Left forelimb (tissue), 1 donor: ENCODE measurements at places on chromosomes 1 and 21.

DNA sequence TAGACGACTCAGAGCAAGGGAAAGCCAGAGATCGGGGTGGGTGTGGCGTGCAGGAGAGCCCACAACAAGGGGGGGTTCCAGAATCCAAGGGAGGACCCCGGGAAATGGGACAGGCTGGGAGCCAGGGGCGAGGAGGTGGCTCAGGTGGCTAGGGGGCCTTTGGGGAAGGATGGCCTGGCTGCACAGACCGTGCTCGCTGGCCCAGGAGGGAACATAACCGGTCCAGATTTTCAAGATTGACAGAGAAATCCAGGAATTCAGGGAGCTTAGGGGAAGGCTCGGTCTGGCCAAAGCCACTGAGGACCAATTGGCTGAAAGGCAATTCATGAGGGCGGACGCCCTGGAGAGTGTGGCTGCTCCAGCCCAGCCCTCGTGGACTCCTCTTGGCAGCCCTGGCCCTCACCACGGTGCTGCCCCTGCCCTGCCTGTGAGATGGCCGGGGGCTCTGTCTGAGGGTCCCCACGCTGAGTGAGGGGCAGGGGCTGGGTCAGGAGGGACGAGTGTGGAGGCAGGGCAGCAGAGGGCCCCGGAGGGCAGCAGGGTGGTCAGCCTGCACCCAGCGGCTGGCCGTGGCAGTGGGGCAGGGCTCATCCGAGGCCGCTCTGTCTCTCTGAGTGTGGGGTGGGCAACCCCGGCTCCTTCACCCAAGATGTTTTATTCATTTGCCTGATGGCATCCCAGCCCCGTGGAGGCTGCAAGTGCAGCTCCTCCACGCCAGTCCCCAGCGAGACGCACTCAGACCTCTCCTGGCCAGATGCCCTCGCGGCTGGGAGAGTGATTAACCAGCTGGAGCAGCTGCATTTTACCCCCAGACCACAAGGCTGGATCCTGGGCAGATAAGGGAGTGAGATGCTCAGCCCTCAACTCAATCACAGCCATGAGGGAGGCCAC is 5.6 kb upstream of the LRRC3 start:
- peak; percentile 62 for DNase-seq

- no peak for DNase-seq
Observed at GRCh38 chr1:31416101-31416736, 3.2 kb downstream of the SERINC2 start.

GRCh38 chr1:33841494-33841893 is 22.4 kb upstream of the HMGB4 start:
- DNase-seq, result no peak

GRCh38 chr1:59570524-59570923 is 244.2 kb upstream of the HOOK1 start:
- no peak for DNase-seq

DNA sequence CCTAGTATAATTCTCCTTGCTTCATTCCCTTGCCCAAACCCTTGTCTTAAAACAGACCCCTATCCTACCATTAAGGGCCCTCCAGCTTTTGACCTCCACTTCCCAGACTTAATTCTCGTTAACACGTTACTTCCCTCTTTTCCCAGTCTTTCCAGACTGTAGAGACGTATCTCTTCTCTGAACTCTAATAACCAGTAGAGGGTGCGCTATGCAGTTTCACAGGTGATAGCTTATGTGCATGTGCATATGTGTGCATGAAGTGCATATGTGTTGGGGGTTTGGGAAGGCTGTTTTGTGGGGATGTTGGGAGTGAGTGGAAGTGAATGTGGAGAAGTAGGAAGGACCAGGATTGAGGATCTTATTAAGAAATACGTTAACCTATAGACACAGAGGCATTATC is 78.1 kb upstream of the CCDC190 start:
- DNase-seq, result no peak

DNA sequence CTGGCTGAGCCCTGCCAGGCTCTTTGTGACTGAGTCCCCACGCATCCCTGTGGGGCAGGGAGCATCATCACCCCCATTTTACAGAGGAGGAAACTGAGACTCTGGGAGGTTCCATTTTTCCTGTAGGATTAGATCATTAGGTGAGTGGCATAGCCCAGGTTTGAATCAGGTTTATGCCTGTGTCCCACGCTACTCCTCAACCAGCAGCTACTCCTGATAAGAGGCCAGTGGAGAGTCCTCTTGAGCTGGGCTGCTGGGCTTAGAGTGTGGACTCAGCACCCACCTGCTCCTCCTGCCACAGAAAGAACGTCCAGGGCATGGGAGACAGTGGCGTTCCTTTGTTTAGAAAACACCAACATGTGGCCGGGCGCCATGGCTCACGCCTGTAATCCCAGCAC is 30.7 kb downstream of the TNFRSF1B start:
- DNase-seq, result no peak

DNA sequence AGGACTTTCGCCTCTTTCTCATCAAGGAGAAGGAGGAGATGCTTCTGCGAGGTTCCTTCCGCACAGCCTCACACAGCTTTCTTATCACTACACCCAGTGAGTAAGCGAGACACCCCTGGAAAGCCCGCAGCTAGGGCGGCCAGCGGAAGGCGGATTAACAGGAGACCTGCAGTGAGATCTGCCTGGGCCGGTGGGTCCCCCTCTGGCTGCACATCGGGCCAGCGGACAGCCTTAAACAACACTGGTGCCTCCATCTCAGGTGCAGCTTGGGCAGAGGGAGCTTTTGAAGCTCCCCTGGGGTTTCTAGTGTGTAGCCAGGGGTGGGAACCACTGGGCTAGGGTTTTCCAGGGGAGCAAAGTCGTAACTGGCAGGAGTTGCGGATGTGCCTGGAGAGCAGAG is 17.5 kb upstream of the MTARC1 start:
- no peak for DNase-seq

- no peak for DNase-seq
Observed at GRCh38 chr1:236685205-236685916, 938 bp upstream of the ACTN2 start.

DNA sequence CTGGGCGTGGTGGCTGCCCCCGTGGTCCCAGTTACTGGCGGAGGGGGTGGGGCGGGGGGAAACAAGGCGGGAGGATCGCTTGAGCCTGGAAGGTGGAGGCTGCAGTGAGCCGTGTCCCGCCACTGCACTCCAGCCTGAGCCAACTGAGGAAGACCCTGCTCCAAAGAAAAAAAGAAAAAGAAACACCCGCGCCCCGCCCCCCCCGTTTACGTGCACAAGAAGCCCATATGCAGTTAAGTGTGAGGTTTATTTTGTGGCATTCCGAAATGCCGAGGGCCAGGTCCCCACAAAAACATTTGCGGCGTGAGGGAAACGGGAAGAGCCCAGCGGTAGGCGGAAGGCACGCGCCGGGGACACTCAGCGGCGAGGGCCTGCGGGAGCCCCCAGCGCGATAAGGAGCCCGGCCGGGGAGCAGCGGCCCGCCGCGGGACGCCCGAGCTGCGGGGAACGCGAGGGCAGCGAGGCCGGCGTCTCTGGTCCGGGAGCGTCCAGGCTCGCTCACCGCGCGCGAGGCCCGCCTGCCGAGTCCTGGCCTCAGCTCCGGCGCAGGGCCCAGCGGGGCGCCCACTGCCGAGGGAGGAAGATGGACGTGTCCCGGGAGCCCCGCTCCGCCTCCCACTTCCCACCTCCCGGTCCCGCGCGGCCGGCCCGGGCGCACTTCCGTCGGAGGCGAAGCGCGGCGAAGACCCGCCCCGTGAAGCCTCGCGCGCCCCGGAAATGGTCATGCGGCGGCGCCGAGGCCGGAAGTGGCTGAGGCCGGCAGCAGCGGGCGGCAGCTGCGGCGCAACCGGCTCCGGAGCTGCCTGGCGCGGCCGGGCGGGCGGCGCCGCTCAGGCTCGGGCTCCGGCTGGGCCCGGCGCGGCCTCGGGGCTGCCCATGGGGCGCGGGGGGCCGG is at the start of gene TRAPPC10:
Gene TRAPPC10 (plus strand): TSS at position 731 of the 895 bp plus-strand sequence. CDS start 185 bp downstream, outside the sequence.
- peak; percentile 91 for DNase-seq
